ENCODE measurements at places on chromosomes 1 and 21.

GRCh38 chr1:233293556-233294446, 1.7 kb downstream of the PCNX2 start:
- peak; percentile 43 for DNase-seq

DNA sequence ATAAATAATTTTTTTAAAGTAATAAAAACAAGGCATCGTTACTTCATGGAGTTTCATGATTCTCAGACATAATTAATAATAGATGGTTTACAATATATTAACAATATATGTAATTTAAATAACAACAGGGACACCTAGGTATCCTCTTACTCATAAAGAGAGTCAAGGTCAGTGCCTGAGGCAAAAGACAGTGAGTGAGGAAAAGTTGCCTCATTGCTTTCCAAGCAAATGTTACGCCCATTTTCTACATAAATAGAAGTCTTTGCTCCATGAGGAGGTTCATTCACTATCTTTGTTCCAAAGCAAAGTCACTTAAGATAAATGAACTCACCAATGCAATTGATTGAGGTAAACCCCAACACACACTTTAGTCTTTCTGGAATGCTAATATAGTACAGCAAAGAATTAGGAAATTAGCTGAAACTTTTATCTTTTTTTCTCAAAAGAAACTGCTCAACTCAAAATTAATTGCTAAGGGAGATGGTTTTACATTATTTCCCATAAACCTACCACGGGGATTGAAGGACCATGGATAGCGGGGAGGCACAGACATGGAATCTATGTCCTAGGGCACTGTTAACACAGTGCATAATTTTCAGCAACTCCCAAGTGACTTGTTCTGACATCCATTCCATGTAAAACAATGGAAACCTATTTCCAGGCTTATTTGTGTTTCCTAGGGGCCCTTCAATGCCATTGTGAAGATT, 19.6 kb downstream of the BCL9 start:
- peak; percentile 74 for DNase-seq

- peak; percentile 96 for DNase-seq
Observed at GRCh38 chr1:115829023-115829674, 11.8 kb downstream of the NHLH2 start.

DNA sequence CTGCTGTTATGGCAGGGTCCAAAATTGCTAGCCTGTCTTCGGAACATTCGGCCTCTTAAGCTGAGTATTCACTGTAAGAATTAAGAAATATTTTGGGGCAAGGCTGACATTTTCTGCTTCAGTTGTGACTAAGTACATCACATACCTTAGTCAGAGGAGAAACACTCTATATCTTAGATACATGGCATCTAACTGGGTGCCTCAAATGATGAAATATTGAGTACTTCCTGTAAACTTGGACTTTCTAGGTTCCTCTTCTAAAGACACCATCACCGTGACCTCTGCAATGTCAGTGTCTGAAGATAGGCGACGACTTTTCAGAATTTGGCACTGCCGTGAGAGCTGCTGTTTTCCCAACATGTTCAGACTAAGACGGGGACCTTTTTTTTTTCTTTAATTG, 65.6 kb downstream of the PCBP3 start:
- no peak for DNase-seq

DNA sequence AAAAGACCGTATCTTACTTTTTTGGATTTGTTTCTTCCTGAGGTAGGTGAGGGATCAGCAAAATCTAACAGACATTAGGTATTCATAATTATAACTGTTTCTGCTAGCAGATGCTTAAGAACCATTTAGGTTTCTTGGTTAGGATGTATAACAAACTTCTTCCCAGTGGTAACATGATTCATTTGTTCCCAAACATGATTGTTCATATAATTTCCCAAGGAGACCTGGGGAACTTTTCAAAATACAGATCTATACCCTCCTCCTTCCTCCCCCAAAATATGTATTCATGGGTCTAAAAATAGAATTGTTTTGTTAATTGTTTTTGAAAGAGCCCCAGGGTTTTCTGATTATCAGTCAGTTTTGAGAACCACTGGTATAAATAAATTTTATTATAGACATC, 228.2 kb downstream of the COP1 start:
- no peak for DNase-seq

- no peak for DNase-seq
Observed at GRCh38 chr1:52683367-52683940, 14.7 kb downstream of the COA7 start.

DNA sequence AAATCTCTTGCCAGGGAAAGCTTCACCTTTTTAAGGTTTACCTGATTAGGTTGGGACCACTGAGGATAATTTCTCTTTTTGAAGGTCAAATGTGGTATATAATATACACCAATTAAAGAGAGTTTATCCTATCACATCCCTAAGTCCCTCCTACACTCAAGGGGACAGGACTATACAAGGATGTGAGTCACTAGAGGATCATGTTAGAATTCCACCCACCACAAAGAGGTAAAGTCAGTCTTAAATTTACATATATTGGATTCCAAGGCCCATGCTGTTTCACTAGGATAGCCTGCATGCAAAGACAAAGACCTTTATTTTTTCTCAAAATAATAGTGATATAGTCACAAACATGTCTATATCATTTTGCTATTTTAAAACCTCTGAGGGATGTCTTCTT, 164.4 kb downstream of the GIPC2 start:
- DNase-seq = peak; percentile 49
